NCI-H1092 treated with DMSO at 0.1 percent for 48 hours (cell line): ENCODE measurements at places on chromosomes 7 and 10.

DNA sequence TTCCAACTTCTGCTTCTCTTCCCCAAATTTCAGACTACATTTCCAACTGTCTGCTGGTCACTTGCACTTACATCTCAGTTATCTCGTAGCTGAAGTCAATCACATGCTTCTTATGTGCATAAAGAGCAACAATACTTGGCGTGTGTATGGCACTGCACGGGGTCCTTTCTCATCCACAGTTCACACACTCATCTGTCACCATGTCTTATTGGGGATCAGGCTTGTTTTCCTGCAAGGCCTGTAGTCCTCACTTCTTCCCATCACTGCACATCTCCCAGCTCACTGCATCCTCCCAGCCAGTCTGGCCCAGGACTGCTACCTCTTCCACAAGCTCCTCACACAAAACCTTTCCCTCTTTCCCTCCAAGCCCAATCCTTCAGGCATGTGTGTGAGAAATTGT is 35.3 kb downstream of the NUDCD3 start:
- no peak for DNase-seq

DNA sequence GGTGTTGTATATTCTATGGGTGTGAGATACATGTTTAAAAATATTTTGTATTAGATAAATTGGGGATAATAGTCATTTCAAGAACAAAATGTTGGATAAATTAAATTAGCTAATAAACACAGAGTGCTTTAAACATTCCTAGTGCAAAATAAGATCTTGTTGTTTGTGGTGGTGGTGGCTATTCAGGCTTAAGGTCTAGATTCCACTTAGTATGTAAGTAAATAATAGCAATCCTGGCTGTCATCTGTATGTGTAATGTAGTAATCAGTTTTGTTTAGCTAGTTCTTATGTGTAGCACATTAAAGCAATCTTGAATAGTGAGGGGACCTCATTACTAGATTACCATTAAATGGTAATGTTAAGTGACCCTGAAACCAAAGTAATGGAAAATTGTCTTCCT is 48.7 kb downstream of the KAT6B start:
- DNase-seq, result no peak

GRCh38 chr10:4776234-4776638 is 49.8 kb upstream of the AKR1E2 start:
- DNase-seq, result no peak

GRCh38 chr10:60348982-60349381 is 40.7 kb downstream of the ANK3 start:
- no peak for DNase-seq

DNA sequence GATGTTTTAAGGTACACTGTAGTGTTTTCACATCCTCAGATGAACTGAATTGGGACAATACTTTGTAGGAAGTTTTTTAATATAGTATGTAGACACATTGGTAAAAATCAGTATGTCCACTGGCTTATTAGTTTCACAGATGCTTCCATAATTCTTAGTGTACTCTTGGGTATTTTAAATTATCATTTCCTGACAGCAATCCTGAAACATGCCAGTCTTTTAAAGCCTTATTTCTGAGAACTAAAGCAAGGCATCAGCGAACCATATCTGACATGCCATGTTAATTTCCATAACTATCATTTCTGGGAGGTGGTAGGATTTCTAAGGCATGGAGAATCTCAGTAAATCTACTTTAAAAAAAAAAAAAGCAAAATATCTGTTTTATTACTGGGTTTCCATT is 266.4 kb downstream of the ADK start:
- peak; percentile 26 for DNase-seq
